ENCODE measurements at places on chromosomes 7 and 10. TPM values are rescaled to one million over a fixed set of nuclear protein-coding genes. Genes with fewer than 3 reads are reported as not detected.
A peak's percentile ranks its signal among the peaks of the same experiment; 100 is the strongest.

DNA sequence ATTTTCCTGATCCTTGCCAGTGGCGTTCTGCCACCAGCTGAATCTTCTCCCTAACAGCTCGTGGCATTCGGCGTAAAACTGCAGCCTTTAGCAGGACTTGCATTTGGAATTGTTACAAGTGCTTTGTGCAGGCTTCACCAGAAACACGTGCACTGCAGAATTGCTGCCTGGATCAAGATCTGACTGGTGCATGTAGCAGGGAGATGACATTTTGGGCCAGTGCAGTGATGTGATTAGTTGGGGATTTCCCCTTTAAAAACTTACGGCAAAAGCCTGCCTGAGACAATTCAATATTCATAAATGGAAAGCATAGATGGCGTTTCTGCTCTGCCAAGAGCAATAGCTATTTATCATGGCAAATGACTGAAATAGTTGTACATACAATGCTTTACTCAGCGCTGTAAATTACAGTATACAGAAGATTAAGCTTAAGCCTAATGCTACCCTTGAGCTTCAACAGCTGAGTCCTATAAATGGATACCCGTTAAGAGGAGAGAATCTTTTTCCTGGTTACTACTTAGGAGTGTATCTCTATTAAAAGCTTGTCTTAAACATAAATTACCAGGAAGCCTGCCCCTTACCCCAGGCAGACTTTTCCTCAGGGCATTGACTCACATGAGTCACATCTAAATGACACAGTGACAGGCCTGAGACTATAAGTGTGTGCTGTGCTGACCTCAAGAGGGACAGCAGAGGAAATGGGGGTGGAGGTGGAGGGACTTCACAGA lies 106.3 kb downstream of the ATXN7L1 start:
- H3K36me3 ChIP-seq = peaks cover 3% of the 10 kb centered on the region
- H3K4me1 ChIP-seq = peaks cover 11% of the 10 kb centered on the region
- no peaks in the 10 kb centered on the region for H3K27me3 ChIP-seq
- H3K4me3 ChIP-seq = no peak overlapping the region
- no peak for DNase-seq

DNA sequence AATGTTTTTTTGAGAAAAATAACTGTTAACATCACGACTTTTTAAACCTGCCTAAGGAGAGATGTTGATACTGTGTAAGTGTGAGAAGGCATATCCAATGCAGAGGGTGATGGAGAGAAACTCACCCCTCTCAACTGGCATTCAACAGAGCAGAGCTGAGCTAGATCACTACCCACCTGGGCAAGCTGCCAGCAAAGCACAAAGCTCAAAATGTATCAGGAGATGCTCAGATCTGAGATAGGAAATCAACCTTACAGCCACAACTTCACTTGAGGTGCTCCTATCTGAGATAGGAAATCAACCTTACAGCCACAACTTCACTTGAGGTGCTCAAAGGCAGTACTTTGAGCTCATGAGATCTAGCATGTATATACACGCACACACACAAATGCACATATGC lies 151.5 kb upstream of the PDE1C start:
- H3K27me3 ChIP-seq = no peaks in the 10 kb centered on the region
- no peaks in the 10 kb centered on the region for H3K36me3 ChIP-seq
- no peaks in the 10 kb centered on the region for H3K4me1 ChIP-seq
- no peak overlapping the region for H3K4me3 ChIP-seq
- no peak overlapping the region for H3K27ac ChIP-seq
- DNase-seq = no peak

TUBAL3 gene
- not detected for total RNA-seq

GRCh38 chr7:155580367-155580766 lies 34.0 kb upstream of the CNPY1 start:
- DNase-seq = peak; percentile 62
- H3K27ac ChIP-seq = no peak overlapping the region
- peaks cover 13% of the 10 kb centered on the region for H3K4me1 ChIP-seq
- no peaks in the 10 kb centered on the region for H3K36me3 ChIP-seq
- H3K4me3 ChIP-seq = no peak overlapping the region
- H3K27me3 ChIP-seq = peaks cover 19% of the 10 kb centered on the region

DNA sequence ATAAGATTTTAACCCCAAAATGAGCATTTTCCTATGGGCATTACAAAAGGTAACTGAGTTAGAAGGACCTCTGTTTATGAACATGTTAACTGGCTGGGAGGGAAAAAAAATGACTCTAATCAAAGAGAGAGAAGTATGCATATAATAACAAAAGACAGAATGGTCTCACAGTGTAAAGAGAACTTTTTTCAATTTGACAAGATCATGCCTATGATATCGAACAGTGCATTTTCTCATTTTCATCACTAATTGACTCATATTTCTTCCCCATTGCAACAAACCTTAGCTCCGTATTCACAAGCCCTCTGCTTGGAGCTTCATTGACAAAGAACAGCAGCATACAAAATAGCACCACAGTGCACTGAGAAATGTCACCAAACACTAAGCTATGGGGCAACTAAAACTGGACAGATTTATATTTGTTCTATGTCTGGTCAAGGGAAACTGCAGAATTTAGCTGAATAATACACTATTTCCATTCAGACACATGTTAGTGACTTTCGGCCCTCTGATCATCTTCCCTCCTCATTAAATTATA lies 45.6 kb downstream of the SMURF1 start:
- H3K27ac ChIP-seq = no peak overlapping the region
- no peak for DNase-seq
- H3K36me3 ChIP-seq = peaks cover 37% of the 10 kb centered on the region
- no peak overlapping the region for H3K4me3 ChIP-seq
- H3K27me3 ChIP-seq = no peaks in the 10 kb centered on the region

DNA sequence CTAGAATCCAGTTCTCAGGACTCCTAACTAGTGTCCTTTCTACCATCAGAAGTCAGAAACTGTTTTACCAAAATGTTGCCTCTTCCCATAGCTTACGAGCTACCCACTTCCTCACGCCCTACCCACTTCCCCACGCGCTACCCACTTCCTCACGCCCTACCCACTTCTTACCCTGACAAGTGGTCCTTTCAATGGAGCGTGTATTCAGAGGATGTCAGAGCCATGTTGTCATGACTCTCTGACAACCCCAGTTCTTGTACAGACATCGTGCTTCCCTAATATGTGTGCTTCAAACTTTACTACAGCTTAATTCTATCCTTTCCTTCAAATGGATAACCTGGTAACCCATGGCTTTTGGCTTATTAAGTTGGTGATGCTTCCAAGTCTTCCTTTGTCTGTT lies 84.8 kb upstream of the PHF14 start:
- H3K36me3 ChIP-seq = no peaks in the 10 kb centered on the region
- peak overlapping the region; percentile 48 for H3K4me3 ChIP-seq
- no peaks in the 10 kb centered on the region for H3K27me3 ChIP-seq

IFIT1B gene
- total RNA-seq = not detected

- no peaks in the 10 kb centered on the region for H3K27me3 ChIP-seq
- no peak overlapping the region for H3K27ac ChIP-seq
- no peaks in the 10 kb centered on the region for H3K36me3 ChIP-seq
- H3K4me1 ChIP-seq = no peaks in the 10 kb centered on the region
These were observed 22.1 kb upstream of the NPVF start for GRCh38 chr7:25250386-25250785.
